GF-D8 (cell line): ENCODE measurements at places on chromosomes 13 and 19.

- DNase-seq = no peak
Measured at GRCh38 chr19:39934584-39935363, at the start of gene FCGBP. FCGBP (minus strand) TSS chr19:39934634.

- no peak for DNase-seq
Measured at GRCh38 chr13:47957073-47957472, 44.0 kb downstream of the SUCLA2 start.

DNA sequence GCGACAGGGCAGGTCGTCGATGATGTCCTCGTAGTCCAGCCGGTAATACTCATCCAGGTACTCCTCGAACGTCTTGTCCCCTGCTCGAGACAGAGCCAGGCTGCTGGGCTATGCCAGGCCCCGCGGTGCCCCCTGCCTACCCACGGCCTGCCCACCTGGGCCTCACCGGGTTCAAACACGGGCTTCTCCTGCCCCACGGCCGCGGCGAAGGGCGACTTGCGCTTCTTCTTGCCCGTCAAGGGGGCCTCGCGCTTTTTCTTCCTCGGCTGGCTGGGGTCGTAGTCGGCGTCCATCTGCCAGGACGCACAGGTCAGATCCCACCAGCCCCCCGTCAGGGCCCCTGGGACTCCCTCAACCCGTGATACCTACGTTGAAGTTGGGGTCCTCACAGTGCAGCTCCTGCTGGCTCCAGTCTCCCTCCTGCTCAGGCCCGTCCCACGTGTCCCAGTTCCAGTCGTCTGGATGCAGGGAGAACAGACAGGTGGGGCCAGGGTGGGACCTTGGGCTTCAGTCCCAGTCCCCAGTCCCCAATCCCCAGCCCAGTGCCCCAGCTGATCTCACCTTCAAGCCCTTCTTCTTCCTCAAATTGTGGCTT is 8.1 kb downstream of the KRI1 start:
- no peak for DNase-seq

- DNase-seq = peak; percentile 59
Measured at GRCh38 chr19:47381653-47382279, 32.7 kb downstream of the DHX34 start.

DNA sequence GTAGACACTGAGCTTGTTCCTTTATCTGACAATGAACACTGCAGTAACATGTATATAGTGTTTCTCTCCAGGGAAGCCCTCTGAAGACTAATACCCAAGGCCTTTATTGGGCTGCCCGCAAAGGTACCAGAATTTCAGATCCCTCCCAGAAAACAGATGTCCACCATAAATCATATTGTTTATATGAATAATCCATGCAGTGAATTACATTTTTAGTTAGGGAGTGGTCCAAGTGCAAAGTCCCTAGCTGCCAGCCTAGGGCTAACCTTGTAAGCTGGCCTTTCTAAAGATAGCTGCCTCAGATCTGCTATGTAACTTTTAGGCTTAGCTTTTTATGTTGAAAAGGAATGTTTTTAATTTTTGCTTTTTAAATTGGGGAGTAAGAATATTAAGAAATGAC is 44.7 kb downstream of the TDRD3 start:
- no peak for DNase-seq

GRCh38 chr13:69793783-69794453 is 313.7 kb upstream of the ATXN8OS start:
- no peak for DNase-seq

DNA sequence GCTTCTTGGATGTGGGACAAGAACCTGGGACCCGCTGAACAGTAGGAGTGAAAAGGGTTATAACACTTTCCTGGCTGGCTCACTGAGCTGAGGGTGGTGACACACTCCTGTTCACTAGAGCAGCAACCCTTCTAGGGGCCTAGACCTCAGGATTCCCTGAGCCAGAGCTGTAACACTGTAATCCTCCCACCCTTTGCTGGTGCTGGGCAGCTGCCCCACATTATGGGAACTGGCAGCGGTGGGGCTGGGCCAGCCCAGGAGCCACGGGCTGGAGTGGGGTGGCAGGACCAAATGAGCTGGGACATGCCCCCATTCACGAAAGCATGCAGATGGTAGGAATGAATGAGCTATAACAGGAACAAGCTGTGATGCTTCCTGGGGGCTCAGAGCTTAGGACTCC is 110.6 kb downstream of the B3GLCT start:
- DNase-seq = no peak

DNA sequence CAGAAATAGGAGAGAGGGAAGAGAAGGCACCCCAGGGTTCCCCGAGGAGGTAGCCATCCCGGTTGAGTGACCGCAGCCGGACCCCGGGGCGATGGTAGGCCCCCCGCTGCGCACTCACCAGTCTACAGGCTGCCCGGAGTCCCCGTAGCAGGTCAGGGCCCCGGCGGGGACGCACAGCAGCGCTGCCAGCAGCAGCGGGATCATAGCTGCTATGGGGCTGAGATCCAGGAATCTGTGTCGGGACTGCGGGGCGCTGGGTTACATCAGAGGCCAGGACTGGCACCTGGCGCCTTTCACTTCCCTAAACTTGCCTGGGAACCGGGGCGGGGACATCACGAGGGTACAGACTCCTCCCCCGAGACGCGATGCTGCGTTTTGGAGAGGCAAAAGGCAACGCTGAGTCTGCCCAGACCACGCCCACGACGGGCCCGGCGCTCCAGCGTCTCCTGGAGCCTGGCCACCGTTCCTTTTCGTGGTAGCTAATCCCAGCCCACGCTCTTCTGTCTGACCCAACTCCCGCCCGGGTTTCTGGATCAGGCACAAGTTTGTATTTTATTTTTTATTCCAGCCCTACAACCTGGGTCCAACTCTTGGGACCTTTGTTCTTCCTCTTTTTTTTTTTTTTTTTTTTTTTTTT is at the start of gene DNASE2:
Gene DNASE2, minus strand, starts transcription at position 278 of the 637 bp plus-strand sequence. Its CDS starts 74 bp downstream, at position 204.
- peak; percentile 91 for DNase-seq

DNA sequence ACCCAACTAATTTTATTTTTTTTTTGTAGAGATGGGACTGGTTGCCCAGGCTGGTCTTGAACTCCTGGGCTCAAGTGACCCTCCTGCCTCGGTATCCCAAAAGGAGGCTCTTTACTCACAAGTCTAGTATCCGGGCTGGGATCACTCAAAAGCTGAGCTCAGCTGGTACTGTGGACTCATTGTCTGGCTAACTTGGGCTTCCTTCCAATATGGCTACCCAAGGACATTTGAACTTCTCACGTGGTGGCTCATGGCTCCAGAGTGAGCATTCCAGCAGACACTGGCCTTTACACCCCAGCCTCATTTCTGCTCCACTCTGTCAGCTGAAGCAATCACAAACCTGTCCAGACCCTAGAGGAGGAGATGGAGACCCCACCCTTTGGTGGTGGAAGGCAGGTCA is 28.9 kb downstream of the HPN start:
- DNase-seq = no peak

- DNase-seq = no peak
Measured at GRCh38 chr19:17121736-17122293, 46.2 kb downstream of the MYO9B start.

GRCh38 chr13:32047793-32048192 is 16.2 kb downstream of the FRY start:
- peak; percentile 41 for DNase-seq

- no peak for DNase-seq
Measured at GRCh38 chr13:27023385-27024073, 148.1 kb downstream of the USP12 start.

GRCh38 chr19:35408284-35409171 is 37.7 kb downstream of the GPR42 start:
- DNase-seq = no peak

DNA sequence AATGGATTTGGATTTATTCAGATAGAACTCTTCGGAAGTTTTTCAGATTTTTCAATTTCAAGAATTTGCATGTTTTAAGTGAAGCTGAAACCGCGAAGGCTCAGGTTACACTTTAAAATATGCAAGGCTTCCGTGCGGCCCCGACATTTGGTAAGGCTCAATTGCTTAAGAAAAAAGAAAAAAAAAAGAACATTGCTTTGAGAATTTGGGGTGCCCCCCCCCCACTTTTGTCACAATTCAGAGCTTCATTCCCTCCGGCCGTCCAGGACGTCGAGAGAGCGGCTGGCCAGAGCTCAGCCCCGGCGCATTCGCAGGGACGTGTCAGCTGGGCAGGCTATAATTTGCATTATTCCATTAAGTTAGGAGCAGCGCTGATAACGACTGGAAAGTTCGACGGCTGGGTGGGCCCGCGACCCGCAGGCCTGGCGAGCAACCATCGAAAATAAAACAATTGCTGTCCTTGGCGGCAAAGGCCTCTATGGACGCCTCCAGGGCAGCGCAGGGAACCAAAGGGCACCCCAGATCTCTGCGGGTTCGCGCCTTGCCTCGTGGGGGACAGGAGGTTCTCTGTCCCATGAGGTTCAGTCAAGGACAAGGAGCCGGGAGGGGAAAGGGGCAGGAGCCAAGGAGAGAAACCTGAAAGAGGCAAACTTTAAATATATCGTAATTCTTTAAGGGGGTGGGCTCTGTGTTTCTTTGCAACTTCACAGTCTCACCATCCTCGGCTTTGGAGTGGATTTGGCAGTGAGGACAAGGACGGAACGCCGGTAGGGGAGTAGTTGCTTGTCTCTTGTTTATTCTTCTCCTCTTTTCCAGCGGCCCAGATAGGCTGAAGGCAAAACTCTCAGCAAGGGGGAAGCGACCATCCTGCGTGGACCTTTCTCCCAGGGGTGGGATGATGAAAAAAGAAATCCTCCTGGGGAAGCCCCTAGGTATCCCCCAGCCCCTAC is 7.0 kb downstream of the SOX21 start:
- no peak for DNase-seq

- DNase-seq = no peak
Measured at GRCh38 chr13:36914648-36915047, 5.4 kb downstream of the SMAD9 start.

DNA sequence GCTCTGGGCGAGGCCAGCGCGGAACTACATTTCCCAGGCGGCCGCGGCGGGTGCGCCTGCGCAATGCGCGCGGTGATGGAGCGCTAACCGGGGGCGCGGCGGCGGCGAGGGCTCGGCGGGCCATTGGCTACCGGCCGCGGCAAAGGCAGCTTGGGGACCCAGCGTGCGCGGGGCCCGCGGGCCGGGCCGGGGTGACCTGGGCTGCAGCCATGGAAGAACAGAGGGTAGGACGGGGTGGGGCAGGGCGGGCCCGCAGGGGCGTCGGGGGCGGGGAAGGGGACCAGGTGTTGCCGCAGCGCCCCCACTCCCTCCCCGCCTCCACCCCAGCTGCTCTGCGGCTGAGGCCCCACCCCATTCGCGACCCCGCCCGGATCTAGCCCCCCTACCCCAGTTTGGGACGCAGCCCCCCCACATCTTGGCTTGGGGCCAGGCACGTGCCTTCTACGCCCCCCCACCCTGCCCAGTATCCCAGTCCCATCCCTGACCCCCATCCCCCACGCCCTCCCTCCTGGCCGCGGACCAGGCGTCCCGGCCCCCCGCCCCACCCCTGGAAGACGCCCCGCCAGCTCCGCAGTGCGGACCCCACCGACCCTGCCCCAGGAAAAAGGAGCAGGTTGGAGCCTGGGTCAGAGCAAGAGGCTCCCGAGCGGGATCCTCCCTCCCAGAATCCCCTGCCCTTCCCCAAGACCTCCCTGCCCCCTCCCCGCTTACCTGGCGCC is at the start of gene FSD1:
Gene FSD1, plus strand, starts transcription at position 61 of the 719 bp plus-strand sequence. Its CDS starts 149 bp downstream, at position 210.
- DNase-seq = no peak

DNA sequence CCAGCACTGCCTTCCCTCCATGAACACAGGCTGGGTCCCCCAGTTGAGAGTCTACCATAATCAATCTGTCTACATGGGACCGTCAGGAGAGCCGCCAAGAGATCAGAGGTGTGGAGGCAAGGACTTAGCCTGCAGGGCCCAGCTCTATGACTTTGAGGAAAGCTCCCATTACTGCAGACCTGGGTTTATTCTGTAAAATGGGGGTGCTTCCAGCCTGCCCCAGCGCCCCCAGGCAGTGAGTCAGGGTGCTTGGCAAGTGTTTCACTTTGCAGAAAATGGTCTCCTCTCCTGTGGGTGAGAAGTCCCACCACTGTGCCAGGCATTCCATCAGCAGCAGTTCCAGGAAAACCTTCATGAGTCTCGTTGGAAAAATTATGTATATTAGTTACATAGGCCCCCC is 75.5 kb upstream of the VSTM2B start:
- DNase-seq = no peak

DNA sequence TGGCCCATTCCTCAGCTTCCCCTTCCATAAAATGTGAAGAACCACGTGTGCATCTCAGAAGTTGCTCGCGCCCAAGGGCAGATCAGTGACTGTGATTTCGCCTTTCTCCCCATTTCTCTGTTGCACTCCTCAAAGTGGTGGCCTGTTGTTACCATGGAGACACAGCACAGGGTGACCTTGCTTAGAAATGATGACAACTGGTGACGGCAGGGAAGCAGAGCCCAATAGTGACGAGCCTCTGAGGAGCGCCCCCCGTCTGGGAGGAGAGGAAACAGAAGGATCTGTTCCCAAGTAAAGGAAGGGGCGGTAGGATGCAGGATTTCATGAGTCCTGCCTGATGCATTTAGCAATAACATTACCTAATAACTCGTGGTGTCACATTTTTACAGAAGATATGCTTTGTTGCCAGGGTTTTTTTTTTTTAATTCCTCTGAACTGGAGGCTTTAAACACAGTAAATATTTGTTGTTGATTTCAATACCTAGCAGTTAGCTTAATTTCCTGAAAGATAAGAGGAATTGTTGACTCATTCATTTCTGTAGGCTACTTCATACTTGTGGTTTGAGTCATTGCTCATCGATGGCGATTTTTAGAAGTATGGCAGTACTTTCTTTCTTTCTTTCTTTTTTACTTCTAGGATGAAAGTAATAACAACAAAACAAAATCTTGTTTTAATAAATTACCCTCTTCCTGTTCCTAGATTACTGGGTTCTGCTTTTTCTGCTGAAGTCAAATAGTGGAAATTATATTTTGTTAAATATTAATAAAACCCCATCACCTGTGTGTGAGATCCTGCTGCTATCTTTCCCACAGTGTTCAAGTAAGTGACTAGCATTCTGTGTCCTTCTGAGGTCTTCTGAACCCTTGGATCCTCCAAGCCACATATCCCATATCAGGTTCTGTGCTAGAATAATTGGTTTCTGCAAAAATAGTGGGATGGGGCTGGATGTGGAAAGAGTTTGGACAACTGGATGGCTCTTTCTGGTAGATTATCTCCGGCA is 36.0 kb downstream of the MBNL2 start:
- DNase-seq = no peak

- DNase-seq = no peak
Measured at GRCh38 chr19:46845959-46846459, 4.6 kb downstream of the AP2S1 start.

GRCh38 chr19:12156223-12157058 is at the start of gene ZNF625:
ZNF625 (minus strand) TSS chr19:12156734; CDS start chr19:12156558, 176 bp downstream.
- peak; percentile 7 for DNase-seq

DNA sequence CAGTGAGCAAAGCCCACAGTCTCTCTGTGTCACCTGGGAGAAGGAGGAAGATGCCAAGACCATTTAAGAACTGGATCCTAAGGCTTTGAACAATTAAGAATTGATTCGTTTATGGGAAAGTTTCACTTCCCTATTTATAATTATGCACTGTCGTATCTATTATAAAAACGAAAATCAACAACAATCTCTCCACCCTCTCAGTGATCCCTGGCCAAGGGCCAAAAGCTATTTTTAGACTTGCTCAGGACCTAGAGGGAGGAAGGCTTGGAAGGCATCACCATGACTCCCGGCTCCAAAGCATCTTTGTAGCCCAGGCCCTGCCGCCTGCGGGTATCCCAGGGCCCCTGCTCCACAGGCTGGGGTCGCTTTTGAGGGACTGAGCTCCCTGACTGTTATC is 1.3 kb downstream of the RHPN2 start:
- DNase-seq = no peak
